ENCODE measurements at places on chromosomes 11 and 22.

DNA sequence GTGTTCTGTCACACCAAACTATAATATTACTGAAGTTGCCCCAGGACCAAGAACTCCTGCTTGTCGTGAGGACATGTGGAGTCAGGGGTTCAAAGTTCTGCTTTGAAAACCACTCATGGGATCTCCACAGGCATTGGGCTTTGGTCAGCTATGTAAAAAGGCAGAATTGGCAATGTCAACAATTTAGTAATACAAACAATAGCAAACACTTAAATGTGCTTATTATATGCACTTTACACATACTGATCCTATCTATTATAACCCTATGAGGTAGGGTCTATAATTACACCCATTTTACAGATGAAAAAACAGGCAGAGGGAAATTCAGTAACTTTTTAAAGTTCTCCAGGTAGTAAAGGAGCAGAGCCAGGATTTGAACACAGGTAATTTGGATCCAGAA, 94.6 kb downstream of the CCDC83 start:
- peak overlapping the region; percentile 0 for H3K27ac ChIP-seq
- H3K36me3 ChIP-seq, result no peaks in the 10 kb centered on the region
- no peak for DNase-seq
- H3K4me1 ChIP-seq, result peaks cover 52% of the 10 kb centered on the region
- no peak overlapping the region for H3K4me3 ChIP-seq
- H3K27me3 ChIP-seq, result no peaks in the 10 kb centered on the region

DNA sequence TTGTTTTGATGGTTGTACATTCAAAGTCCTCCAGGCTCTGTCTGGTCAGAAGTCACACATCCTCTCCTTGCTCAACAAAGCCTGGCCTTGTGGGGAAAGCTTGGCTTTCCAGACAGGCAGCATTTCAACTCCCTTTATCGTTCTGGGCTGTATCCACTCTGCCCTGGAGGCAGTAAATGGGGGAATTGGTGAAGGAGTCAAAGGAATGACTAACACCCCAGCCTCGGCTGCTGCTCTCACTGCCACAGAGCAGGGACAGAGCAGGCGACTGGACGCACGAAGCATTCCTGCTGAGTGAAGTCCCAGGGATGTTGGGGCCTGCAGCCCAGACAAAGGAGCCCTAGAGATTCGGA, 52.8 kb downstream of the WNT11 start:
- no peaks in the 10 kb centered on the region for H3K27me3 ChIP-seq
- no peak for DNase-seq
- H3K27ac ChIP-seq, result peak overlapping the region; percentile 54
- H3K4me3 ChIP-seq, result no peak overlapping the region
- peaks cover 8% of the 10 kb centered on the region for H3K4me1 ChIP-seq

DNA sequence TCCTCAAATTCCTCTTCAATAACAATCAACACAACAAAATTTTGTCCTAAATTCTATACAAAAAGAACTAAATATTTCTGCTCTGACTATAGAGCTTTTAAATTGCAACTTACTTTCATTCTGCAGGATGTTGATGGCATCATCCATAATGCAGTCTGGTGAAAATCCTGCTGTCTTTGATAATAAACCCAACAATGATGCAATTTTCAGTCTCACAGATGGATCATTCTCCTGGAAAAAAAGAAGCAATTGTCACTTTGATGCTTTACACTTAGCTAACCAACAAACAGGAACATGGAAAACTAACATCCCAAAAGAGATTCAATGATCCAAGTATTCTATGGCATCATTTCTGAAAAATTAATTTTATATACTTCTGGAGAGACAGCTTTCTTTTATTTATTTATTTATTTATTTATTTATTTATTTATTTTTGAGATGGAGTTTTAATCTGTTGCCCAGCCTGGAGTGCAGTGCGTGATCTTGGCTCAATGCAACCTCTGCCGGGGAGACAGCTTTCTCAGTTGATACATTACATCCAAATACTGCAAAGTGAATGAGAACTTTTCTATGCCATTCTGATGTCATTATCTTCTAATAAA, 13.0 kb downstream of the INTS4 start:
- no peak for DNase-seq
- no peak overlapping the region for H3K27ac ChIP-seq
- H3K4me3 ChIP-seq, result no peak overlapping the region
- no peaks in the 10 kb centered on the region for H3K27me3 ChIP-seq
- peaks cover 41% of the 10 kb centered on the region for H3K36me3 ChIP-seq

DNA sequence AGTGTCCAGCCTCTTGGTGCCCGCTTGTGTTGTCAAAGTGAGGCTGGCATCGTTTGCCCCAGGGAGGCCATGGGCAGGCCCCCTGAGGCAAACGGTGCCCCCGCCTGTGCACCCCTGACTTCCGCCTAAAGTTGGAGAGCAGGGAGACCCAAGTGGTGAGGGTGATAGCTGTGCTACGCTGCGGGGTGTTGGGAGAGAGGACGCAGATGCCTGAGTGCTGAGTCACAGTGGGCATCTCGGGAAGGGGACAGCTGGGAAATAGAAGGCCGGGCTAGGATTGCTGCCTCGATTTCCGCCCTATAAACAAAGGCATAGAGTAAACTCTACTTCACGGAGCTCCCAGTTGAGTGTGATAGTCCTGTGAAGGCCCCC, 5.8 kb downstream of the GRIK4 start:
- H3K4me3 ChIP-seq, result no peak overlapping the region
- H3K27me3 ChIP-seq, result no peaks in the 10 kb centered on the region
- DNase-seq, result peak; percentile 64
- no peak overlapping the region for H3K27ac ChIP-seq

DNA sequence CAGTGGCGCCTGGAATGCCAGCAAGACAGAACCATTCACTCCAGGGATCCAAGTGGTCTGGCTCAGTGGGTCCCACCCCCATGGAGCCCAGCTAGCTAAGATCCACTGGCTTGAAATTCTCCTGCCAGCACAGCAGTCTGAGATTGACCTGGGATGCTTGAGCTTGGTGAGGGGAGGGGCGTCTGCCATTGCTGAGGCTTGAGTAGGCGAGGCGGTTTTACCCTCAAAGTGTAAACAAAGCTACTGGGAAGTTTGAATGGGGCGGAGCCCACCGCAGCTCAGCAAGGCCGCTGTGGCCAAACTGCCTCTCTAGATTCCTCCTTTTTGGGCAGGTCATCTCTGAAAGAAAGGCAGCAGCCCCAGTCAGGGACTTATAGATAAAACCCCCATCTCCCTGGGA, 125.7 kb upstream of the DDI1 start:
- no peak overlapping the region for H3K4me3 ChIP-seq
- no peaks in the 10 kb centered on the region for H3K4me1 ChIP-seq
- no peak for DNase-seq
- H3K27ac ChIP-seq, result no peak overlapping the region
- no peaks in the 10 kb centered on the region for H3K36me3 ChIP-seq

GRCh38 chr11:45921561-45922424, 663 bp upstream of the LARGE2 start:
- no peaks in the 10 kb centered on the region for H3K36me3 ChIP-seq
- H3K4me1 ChIP-seq, result peaks cover 47% of the 10 kb centered on the region
- H3K4me3 ChIP-seq, result peak overlapping the region; percentile 43
- no peak for DNase-seq

GRCh38 chr11:117973503-117973860, 12.7 kb upstream of the IL10RA start:
- H3K4me3 ChIP-seq, result no peak overlapping the region
- H3K36me3 ChIP-seq, result no peaks in the 10 kb centered on the region
- no peaks in the 10 kb centered on the region for H3K27me3 ChIP-seq
- peak overlapping the region; percentile 69 for H3K27ac ChIP-seq

DNA sequence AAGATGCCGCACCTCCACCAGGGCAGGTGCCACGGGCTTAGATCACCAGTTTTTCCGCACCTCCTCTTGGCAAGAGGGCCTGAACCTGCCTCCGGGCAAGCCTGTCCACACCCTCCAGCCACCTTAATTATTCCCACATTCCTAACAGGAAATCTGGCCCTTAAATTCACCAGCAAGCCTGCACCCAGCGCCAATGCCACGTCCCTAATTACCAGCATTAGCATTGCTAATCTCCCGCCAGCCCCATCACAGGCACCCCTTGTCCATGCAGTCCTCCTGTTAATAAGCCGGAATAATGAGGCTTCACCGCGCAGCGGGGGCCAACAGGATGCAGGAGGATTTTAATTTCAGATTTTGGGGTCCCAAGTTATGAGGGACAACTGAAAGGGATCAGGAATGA, 69.7 kb downstream of the PHF21B start:
- DNase-seq, result no peak
- H3K4me1 ChIP-seq, result no peaks in the 10 kb centered on the region
- no peaks in the 10 kb centered on the region for H3K36me3 ChIP-seq
- H3K27ac ChIP-seq, result no peak overlapping the region
- no peaks in the 10 kb centered on the region for H3K27me3 ChIP-seq
- H3K4me3 ChIP-seq, result no peak overlapping the region

GRCh38 chr11:11848891-11849746, 7.3 kb downstream of the USP47 start:
- peak; percentile 80 for DNase-seq
- H3K4me1 ChIP-seq, result peaks cover 91% of the 10 kb centered on the region
- no peak overlapping the region for H3K4me3 ChIP-seq
- H3K27ac ChIP-seq, result no peak overlapping the region
- H3K36me3 ChIP-seq, result no peaks in the 10 kb centered on the region
- no peaks in the 10 kb centered on the region for H3K27me3 ChIP-seq

- H3K27me3 ChIP-seq, result peaks cover 16% of the 10 kb centered on the region
- H3K36me3 ChIP-seq, result no peaks in the 10 kb centered on the region
- H3K4me3 ChIP-seq, result no peak overlapping the region
These were observed 107.3 kb upstream of the B3GAT1 start for GRCh38 chr11:134519390-134519750.

DNA sequence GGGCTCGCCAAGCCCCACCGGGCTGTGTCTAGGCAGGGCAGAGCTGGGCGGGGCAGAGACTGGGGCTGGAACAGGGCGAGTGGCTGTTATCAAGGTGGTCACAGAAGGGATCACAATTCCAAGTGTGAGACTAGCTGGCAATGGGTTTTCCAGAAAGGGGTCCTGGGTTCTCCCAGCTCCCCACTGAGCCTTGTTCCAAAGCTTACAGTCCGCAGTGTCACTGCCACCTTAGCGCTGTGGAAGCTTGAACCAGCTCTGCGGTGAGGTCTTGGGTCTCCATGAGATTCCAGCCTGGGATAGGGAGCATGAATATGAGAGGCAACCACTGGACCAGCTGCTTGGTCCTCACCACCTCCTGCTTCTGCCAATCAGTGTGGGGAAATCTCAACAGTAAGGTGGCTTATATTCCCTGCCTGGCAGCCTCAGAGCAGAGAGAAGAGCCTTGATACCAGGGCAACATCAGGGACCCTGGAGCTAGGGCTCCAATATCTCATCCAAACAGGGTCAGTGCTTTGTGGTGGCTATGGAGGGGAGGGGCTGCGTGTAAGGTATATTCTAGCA, 831 bp downstream of the CD44 start:
- no peak for DNase-seq
- peak overlapping the region; percentile 90 for H3K27ac ChIP-seq
- no peaks in the 10 kb centered on the region for H3K27me3 ChIP-seq

- no peaks in the 10 kb centered on the region for H3K27me3 ChIP-seq
- peaks cover 16% of the 10 kb centered on the region for H3K36me3 ChIP-seq
- DNase-seq, result peak; percentile 92
- H3K4me1 ChIP-seq, result peaks cover 91% of the 10 kb centered on the region
These were observed 7.3 kb downstream of the ADORA2A start for GRCh38 chr22:24434471-24435322.

- no peaks in the 10 kb centered on the region for H3K27me3 ChIP-seq
- no peak for DNase-seq
- H3K4me1 ChIP-seq, result peaks cover 27% of the 10 kb centered on the region
- peak overlapping the region; percentile 4 for H3K27ac ChIP-seq
- no peak overlapping the region for H3K4me3 ChIP-seq
These were observed 34.6 kb downstream of the SPECC1L start for GRCh38 chr22:24305260-24305692.

DNA sequence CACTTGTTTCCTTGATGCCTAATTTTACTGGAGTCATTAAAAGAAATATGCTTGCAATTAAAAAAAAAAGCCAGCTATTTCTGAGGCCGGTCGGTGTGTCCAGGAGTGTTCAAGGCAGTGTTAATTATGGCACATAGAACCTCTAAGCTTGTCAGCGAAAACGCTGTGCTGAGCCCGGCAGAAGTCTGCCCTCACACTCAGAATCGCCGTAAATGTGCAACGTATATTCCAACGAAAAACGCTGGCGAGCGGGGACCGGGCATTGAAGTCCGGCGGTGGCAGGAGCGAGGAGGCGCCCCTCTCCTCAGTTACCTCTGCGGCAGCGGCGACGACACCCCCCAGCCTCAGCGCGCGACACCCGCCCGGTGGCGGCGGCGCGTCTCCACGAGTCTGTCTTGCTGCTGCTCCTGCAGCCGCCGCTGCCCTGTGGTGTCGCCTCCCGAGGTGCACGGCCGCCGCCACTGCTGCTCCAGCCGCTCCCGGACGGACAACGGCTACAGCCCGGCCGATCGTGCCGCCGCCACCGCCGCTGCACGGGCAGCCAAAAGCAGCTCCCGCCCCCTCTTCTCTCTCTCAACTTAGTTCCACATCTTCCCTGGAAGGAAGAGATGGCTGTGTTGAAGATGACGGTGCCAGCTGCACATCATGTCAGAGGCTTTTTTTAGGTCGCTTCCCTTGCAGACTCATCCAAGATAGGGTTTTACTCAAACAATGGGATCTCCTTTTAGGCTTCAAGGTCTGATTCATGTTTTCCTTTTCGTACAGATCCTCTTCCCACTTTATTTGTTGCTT, 56.0 kb downstream of the JAM3 start:
- peak; percentile 76 for DNase-seq
- peak overlapping the region; percentile 34 for H3K4me3 ChIP-seq
- H3K36me3 ChIP-seq, result no peaks in the 10 kb centered on the region
- peaks cover 16% of the 10 kb centered on the region for H3K27me3 ChIP-seq
- no peak overlapping the region for H3K27ac ChIP-seq
- H3K4me1 ChIP-seq, result peaks cover 41% of the 10 kb centered on the region

DNA sequence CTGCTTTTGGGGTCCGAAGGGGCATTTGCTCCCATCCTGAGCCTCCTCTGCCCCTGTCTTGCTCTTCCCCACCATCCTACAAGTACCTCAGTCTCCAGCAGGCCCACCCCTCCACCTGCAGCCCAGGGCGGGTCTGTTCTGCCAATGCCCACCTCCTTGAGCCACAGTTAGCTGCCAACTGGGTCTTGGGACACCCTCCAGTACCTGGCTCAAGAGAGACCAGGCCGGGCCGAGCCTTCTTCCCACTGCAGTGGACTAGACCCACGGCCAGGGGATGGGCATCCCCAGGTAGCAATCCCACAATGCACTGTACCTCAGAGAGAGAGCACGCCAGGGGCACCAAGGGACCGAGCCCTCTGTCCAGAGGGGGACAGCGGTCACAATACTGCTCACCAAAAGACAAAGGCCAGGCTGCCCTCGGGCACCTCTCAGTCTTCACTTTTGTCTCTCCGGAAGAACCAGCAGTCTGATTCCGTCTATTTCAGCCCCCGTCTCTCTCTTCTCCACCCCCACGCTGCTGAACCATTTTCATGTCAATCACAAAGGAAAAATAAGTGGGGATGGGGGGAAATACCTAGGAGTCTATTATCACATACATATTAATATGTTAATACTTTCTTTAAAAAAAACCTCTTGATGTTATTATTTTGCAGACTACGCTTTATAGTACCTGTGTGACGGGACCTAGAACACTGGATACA, 51.7 kb downstream of the SYT13 start:
- H3K27me3 ChIP-seq, result no peaks in the 10 kb centered on the region
- H3K36me3 ChIP-seq, result no peaks in the 10 kb centered on the region
- H3K4me1 ChIP-seq, result no peaks in the 10 kb centered on the region
- DNase-seq, result peak; percentile 69

GRCh38 chr11:18804199-18804999, 12.8 kb upstream of the PTPN5 start:
- no peaks in the 10 kb centered on the region for H3K36me3 ChIP-seq
- no peak overlapping the region for H3K4me3 ChIP-seq
- H3K27me3 ChIP-seq, result peaks cover 35% of the 10 kb centered on the region
- no peak overlapping the region for H3K27ac ChIP-seq
- DNase-seq, result no peak

Measured in spleen (tissue), 13 donors.